Activated CD4-positive, alpha-beta T cell treated with anti-CD3 and anti-CD28 coated beads, Interleukin-2, amount 10 ng/mL, durations not matched to agents 7 days and 5 days (primary cell): ENCODE measurements at places on chromosomes 12 and 14.

GRCh38 chr12:49910331-49911212 is 6.9 kb upstream of the FAIM2 start:
- DNase-seq = no peak

DNA sequence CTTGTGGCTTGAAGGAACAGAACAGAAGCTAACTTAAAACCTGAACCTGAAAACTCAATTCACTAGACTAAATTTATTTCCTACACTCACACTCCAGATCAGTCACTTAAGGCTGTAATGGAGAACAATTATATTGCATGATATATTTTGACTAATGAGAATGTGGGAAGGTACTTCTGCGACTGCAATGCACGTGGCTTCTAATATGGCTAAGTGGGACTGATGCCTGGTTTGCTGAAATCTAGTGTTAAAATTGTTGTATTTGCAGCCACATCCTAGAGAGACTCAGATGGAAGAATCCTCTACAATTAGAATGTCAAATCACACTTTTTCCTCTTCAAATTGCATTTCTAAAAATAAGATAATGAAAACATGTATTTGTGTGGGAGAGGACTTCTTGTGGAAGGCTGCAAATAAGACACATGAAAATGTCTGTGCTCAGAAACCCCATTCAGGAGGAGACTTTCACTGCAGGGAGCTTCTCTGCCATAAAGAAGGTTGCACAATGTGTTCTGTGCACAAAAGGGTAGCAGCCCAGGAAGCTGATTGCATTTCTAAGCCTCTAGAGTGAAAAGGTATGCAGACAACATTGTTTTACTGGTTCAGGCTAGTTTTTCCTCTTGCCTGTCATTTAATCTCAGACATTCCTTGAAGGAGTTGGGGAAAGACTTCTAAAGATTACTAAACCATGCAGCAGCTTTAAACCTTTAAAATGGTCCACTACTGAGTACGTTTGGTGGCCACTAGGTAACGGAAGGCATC is 224.3 kb downstream of the NEDD1 start:
- DNase-seq = no peak

GRCh38 chr12:112304436-112304835 is 77.8 kb downstream of the HECTD4 start:
- no peak for DNase-seq

GRCh38 chr12:106551410-106551809 is 31.4 kb upstream of the RFX4 start:
- no peak for DNase-seq

DNA sequence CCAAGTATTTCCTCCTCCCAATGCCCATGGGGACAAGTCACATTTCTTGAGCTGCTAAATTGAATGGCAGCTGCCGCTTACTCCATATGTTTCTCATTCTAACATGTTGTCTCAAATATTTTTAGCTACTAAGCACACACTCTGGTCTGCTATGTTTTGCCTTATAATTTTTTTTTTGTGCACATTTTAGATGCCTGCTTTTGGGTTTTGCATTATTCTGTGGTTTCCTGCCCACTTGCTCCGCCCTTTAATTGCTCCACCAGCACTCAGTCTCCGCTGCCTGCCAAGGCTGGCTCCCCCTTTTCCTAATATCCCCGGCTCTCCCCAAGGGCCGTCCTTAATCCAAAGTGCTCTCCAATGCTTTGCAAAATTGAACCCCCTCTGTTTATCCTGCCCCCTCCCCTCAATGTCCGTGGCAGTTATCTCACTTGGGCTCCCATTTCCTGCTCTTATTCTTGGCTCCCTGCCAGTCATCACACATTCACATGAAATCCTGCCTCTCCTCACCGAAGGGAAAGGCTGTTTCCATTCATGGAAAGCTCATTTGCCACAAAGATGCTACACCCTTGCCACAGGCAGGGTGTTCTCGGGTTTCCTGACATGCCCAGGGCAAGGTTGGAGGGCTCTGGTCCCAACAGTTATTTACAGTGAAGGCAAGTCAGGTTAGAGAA is 79.4 kb downstream of the C12orf75 start:
- DNase-seq = no peak

- no peak for DNase-seq
These were observed 10.3 kb downstream of the NRIP2 start for GRCh38 chr12:2824541-2824940.

- DNase-seq = no peak
These were observed 16.7 kb downstream of the HOMEZ start for GRCh38 chr14:23269193-23269592.

GRCh38 chr14:85421186-85421877 is 108.6 kb upstream of the FLRT2 start:
- no peak for DNase-seq

GRCh38 chr12:97306147-97306546 is 156.5 kb upstream of the RMST start:
- DNase-seq = no peak

DNA sequence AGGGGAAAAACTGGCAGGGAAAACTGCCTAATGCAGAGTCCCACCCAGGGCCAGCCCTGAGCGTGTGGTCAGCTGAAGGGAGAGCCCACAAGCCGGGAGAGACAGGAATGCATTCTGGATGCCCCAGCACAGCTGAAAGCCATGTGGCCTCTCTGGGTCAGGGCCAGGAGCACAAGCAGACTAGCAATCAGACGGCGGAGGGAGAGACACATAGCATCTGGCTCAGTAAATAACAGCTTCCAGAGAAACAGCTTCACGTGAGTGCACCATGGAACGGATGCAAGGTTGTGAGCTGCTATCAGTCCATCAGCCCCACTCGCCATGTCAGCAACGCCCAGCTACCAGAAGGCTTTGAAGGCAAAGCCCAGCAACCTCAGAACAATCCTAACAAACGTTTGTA is 28.2 kb upstream of the TMEM106C start:
- DNase-seq = no peak

- no peak for DNase-seq
These were observed 8.7 kb upstream of the SDSL start for GRCh38 chr12:113413488-113413939.

- DNase-seq = no peak
These were observed 2.6 kb downstream of the LMO3 start for GRCh38 chr12:16603260-16603915.

DNA sequence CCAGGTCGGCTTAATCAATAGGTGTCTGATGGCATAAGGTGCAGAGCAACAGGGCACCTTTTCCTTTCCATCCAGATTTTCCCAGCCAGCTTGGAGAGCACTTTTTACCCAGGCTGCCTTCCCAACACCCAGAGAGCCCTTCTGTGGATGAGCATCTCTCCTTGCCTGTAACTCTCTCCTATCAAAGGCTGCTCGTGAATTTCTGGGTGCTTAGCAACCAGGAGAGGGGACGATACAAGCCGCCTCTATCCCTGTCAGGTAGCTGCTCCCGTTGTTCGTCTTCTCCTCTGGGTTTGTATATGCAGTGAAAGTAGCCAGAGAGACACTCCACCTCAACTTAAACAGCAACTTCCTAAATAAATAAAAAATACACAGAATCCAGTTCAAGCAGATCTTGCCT is 124.2 kb downstream of the CACNA1C start:
- DNase-seq = no peak

- DNase-seq = no peak
These were observed 22.4 kb downstream of the BRI3BP start for GRCh38 chr12:125015680-125016310.

GRCh38 chr14:75501080-75501479 is 21.2 kb upstream of the BATF start:
- no peak for DNase-seq

- DNase-seq = no peak
These were observed 29.7 kb downstream of the CCDC85C start for GRCh38 chr14:99574099-99574880.

GRCh38 chr12:121858662-121859572 is at the start of gene HPD:
TSS of gene HPD (minus strand) at chr12:121858859. CDS start at chr12:121858823, 36 bp downstream.
- no peak for DNase-seq

GRCh38 chr12:104197264-104197663 is 18.3 kb upstream of the TXNRD1 start:
- no peak for DNase-seq

DNA sequence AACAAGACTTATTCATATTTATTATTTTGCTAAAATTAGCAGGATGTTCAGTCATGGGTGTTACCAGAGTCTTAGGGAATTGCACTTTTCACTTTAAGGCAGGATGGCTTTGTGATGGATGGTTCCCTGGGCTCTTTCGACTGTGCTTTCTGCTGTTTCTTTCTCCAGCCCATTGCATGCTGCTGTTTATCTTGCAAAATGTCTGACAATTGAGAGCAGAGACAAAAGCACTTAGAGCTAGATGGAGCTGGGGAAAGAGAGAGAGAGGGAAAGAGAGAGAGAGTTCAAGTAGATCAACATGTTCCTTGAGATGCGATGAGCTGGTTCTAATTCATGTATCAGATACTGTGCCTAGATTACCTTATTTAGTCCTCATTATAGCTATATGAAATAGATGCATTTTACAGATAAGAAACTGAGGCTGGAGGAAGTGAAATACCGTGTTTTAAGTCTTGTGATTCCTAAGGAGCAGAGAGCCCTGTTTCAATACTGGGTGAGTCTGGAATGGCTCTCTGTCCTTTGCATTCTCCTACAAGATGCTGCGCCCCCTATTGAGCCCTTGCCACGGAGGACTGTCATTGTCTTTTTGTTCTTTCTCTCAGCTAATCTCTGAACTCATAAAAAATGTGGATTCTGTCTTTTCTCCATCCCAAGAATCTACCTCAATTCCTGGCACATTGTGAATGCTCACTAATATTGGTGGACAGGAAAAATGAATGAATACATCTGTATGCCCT is 227.9 kb downstream of the ALG10B start:
- no peak for DNase-seq

DNA sequence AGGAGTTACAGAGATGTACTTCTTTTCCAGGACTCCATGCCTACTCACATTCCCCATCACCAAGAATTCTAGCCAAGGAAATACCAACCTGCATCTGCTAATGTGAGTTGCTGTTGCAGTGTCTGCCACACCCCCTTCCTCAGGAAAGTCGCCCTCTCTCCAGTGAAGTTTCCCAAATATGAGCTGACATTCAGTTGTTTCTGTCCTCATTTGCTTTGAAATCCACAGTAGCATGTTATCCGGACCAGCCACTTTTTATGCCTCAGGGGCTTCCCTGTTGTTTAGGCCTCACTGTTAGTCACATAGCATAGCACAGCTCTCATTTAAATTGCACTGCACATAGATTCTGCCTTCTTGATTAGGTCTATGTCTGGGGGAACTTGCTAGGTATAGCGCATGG is 212.4 kb downstream of the EGLN3 start:
- DNase-seq = no peak

DNA sequence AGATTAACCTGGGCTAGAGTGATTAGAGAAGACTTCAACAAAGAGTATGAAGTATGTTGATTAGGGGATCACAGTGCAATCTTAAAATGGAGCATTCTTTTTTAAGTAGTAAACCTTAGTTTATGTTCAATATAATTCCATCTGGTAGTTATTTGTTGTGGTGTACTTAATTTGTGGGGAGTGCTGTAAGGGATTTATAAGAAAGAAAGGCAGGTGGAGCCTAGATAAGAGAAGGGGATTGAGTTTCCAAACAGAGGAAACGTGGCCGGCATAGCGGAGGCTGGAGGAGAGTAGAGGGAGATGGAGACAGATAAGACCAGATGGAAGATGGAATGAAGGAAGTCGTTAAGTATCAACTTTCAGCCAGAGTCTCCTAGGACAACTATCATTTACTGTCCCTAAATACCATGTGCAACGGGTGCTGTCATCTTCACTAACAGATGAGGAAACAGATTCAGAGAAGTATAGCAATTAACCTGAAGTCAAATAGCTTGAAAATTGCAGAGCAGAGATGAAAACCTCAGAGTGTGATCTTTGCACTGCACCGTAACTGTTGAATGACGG is 38.1 kb downstream of the GOLGA5 start:
- DNase-seq = no peak

- no peak for DNase-seq
These were observed 127.2 kb upstream of the LHX5 start for GRCh38 chr12:113598815-113599406.

DNA sequence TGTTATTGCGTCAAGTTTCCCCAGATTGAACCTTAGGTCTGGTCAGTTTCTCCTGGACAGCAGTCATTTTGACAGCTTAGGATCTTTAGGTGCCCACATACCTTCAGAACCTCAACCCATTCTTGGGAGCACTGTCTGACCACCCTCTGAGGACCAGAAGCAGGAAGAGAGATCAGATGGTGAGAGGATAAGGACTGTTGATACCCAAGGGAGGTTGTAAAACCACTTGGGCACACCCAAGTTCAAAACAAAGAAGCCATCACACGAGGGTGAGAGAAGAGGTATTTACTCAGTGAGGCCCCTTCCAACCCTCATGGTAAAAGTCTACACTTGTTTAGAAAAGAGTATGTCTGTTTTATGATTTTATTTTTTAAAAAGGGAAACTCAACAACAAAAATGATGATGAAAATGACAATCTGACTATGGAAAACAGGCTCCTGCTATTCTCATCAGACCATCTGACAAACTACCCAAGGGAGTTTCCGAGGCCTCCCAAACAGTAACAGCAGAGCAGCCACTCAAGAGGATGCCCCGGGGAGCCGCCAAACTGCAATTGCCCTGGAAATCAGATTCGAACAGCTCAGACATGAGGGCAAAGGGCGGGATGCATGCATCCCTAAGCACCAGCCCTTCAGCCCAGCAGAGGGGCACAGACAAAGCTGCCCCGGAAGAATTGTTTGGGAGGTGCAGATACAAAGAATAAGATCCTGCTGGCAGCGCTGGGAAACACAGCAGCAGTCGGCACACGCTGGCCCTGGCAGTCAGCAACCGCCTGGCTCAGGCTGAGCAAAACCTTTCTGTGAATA is 162.6 kb upstream of the PLEKHG7 start:
- peak; percentile 29 for DNase-seq

- no peak for DNase-seq
These were observed 11.2 kb downstream of the KCNH3 start for GRCh38 chr12:49549735-49550692.

DNA sequence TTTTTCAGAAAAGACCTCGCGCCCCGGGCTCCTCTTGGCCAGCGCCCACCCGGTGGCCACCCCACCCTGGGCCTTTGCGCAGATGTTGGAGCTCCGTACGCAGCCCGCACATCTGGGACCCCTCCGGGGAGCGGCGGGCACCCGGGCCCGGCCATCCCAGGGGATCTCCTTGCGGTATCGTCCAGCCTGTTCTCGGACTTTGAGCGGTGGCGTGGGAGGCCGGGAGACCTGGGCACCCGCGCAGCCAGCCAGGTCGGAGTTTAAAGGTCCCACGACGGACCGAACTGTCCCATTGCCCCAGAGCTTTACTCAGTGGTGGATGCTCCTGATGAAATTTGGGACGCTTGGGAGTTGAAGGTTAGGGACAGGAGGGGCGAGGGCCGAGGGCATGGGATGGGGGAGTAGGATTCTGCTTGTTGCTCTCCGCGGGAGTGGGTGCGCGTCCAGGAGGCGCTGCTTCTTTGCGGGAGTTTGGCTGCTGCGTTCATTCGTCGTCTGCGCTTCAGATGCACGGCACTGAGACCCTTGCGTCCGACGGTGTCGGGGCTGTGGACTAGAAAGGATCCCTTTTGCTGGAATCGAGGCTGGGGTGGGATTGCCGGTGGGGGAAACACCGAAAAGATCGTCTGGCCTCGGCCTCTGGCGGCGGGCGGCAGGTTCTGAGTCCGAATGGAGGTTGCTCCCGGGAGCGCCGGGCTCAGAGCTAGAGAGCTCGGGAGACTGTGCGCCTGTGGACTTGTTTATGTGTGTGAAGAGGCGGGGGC is 1.4 kb downstream of the NTF3 start:
- no peak for DNase-seq

- DNase-seq = peak; percentile 76
These were observed 25.4 kb downstream of the BCL11B start for GRCh38 chr14:99246536-99247097.

- DNase-seq = no peak
These were observed 1.8 kb upstream of the TCP11L2 start for GRCh38 chr12:106300761-106301160.

GRCh38 chr12:128637642-128638606 is 185.8 kb downstream of the SLC15A4 start:
- DNase-seq = no peak
